ENCODE measurements at places on chromosomes 7 and 10.

DNA sequence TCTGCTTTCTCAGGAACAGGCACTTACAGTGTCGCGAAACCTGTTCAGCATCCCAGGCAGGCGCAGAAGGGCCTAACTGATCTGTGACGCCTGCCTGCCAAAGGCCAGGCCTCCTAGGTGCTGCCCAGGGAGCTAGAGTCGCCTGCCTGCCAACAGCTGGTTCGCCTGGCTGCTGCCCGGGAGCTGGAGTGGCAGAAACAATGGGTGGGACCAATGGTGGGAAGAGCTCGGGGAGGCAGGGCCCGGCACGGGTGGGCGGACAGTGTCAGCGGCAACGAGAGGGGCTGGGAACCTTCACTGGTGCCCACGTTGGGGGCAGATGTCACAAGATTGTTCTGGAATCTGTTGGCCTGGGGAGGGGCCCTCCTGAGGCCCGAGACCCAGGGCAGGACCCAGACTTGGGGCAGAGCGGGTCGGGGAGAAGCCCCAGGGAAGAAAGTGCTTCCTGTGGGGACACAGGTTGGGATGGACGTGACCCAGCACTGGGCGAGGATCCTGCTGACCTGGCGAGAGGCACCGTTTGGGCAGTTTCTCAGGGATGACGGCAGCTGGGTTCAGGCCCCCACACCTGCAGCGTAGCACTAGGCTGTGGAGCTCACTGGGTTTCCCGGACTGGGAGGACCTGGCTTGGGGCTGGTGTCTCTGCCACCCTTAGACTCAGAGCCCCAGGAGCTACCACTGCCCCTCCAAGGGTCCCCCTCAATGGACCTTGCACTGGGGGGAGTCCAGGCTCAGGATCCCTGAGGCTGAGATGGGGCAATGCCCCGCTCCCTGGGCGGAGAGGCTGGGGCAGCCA is 181.8 kb downstream of the ELFN1 start:
- no peak for DNase-seq

- peak; percentile 16 for DNase-seq
These were observed 880 bp downstream of the HERC4 start for GRCh38 chr10:68074031-68074774.

DNA sequence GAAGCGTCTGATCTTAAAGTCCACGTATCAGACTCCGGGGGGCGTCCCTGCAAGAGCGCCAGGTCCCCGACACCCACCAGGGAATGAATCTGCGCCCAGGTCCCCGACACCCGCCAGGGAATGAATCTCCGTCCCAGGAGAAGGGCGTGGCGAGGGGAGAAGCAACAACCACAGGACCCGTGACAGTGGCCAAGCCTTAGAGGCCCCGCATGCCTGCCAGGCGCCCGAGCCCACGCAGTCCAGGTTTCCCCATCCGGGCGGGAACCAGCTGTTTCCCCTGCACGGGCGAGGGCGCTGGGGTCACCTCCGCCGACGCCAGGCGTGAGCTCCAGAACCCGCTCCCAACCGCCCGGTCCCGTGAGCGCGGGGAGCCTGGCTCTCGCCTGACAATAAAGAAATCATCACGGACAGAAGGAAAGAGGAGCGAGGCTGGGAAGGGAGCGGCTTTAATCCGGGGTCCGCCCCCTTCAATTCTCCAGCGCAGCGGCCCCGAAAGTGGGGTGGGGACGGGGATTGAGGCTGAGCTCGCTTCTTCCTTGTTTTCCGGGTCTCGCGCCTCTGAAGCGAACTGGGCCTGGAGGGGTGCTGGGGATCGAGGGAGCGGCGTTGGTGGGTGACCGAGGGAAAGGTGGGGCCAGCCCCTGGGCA is 29.0 kb upstream of the BMS1 start:
- DNase-seq, result no peak

GRCh38 chr10:11886138-11886474 is 63.0 kb downstream of the PROSER2 start:
- DNase-seq, result no peak

DNA sequence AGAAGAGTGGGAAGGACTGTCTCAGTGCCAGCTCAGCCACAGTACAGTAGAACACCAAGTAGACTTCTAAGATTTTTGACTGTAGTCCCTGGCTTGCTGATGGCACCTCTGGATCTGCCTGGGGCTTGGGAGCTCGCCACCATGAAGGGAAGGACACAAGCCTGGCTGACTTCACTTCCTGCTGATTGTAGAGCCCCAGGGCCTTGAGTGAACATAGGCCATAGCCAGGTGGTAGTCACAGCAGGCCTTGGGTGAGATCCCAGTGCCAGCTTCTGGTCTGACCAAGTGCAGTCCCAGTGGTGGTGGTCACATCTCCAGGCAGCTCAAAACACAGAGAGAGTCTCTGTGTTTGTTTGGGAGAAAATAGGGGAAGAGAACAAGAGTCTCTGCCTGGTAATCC is 57.6 kb upstream of the HBP1 start:
- no peak for DNase-seq

- DNase-seq, result no peak
These were observed 248.0 kb upstream of the NPY start for GRCh38 chr7:24036033-24036412.

DNA sequence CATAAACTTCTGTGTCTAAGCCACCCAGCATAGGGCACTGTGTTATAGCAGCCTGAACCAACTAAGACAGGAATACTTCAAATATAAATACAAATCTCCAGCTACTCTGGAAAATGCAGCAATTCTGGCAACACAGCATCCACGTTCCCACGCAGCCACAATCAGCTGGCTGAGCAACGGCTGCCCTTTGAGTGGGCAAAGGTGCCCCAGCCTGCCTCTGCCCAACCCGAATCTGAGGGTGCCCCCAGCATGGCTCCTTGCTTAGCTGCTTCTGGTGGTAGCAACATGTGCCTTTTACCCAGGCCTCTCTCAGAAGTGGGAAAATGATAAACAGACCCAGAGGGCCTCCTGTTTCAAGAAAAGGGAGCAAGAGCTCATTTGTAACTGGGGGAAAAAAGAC is 12.0 kb downstream of the DRGX start:
- no peak for DNase-seq

DNA sequence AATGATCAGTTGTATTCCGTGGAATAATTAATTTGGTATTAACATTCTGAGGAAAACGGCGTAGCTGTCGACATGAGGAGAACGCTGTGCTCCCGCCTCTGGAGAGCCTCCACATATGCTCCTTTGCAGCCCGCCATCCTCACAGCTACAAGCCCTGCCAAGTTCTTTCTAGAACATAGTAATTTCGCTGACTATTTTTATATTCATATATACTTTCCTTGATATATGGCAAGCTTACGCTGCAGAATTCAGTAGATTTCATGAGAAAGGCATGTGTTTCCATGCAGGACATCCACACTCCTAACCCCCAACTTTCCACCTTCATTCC is 45.2 kb downstream of the TBXAS1 start:
- no peak for DNase-seq

DNA sequence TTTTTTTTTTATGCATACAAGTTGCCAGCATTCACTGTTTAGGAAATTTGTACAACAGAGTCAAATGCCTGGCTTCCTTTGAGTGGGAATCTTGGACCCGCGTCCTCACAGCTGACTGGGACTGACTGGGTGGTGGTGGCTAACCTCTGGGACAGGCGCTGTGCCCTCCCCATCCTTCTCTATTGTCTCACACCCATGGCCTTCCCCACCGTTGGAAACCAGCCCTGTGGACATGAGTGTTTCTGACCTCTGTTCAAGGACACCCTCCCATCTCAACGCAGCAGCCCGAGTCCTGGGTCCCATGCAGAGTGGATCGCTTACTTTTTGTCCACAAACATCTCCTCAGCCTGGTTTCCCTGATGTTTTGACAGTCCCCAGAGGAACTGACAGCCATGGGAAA is 125.1 kb upstream of the PPIF start:
- DNase-seq, result no peak

- no peak for DNase-seq
These were observed 280.6 kb upstream of the ETV1 start for GRCh38 chr7:14270099-14270498.

GRCh38 chr10:49594594-49594993 is 15.5 kb upstream of the SLC18A3 start:
- peak; percentile 36 for DNase-seq

DNA sequence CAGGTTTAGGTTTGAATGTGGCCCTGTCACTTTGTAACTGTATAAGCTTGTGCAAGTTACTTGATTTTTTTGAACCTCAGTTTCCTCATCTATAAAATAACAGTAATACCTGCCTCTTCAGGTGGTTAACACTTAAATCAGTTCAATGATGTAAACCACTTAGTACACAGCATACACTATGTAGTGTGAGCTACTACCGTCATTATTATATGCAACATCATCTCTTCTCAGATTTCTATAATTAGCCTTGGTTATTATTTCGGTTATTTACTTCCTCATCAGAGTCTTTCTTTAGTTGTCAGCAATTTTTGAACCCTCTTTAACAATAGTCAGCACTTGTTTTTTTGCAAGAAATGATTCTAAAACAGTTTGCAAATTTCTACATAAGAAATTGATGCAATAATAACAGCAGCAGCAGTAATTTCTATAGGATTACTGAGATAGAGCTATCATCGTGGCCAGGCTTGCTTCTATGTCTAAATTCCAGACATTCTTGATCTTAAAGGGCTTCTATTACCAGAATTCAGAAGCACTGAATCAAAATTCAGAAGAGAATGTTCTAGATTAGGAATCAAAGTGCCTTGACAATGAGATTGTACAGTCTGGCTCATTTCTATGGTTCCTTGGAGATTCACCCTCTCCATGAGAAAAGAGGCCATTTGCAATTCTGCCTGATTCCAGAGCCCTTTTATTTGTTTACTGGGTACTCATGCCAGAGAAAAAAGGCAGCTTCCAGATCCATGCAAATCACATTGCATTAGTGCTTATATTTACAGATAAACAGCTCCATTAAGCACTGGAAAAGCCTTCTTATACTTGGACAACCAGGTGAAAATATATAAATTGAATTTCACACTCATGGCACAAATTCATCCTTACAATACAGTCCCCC is 25.0 kb upstream of the WDR11 start:
- no peak for DNase-seq

- DNase-seq, result no peak
These were observed 30.8 kb upstream of the CRYGN start for GRCh38 chr7:151470711-151471110.

- no peak for DNase-seq
These were observed 163.9 kb downstream of the USP6NL start for GRCh38 chr10:11447586-11447985.

- DNase-seq, result no peak
These were observed 41.0 kb downstream of the LCOR start for GRCh38 chr10:96873086-96873485.

DNA sequence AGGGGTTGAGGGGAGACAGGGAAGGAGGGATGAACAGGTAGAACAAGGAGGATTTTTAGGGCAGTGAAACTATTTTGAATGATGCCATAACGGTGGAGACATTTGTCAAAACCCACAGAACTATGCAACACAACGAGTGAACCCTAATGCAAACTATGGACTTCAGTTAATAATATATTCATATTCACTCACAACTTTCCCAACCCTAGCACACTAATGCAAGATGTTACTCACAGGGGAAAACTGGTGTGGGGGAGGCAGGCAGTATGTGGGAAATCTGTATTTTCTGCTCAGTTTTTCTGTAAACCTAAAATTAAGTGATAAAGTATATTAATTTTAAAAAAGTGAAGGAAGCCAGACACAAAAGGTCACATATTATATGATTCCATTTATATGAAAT is 17.3 kb downstream of the GNA12 start:
- no peak for DNase-seq

DNA sequence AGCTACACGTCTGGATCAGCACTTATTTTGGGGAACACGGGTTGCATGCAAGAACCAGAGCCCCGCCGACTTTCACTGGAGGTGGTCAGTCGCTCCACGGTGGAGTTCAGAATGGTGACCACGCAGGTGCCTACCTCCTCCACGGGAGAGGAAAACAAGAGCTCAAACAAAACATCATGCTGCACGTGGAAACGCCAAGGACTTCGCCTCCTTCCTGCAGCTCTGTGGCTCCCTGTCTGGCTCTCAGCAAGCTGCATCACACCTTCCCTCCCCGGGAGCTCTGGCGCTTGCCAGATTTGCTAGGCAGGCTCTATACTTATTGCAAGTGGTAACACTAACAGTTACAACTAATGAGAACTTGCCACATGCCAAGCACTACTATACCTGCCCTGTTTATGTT is 26.0 kb downstream of the GSDME start:
- no peak for DNase-seq

DNA sequence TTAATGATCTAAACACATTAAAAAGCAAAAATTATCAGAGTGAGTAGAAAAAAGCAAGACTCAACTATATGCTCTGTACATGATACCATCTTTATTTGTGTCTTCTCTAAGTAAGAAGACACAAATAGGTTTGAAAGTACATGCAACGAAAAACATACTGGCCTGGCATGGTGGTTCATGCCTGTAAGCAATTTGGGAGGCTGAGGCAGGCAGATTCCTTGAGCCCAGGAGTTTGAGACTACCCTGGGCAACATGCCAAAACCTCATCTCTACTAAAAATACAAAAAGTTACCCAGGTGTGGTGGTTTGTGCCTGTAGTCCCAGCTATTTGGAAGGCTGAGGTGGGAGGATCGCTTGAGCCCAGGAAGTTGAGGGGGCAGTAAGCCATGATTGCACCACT is 78.1 kb upstream of the TOMM7 start:
- no peak for DNase-seq

DNA sequence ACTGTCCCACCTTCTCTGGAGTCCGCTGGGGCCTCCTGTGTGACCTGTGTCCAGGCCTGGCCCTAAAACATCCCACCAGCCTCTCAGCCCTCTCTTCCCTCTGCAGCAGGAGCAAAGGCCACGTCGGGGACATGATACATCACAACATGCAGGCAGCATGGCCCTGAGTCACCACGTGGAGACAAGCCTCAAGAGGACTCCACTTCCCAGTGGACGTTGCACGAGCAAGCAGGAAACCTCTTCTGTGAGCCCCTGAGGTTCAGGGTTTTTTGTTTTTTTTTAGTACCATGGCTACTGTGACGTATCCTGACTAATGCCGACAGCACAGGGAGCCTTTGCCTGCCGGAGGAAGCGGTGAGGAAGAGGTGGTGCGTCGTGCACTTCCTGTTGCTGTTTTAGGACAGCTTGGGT is 165.9 kb downstream of the DNAJB6 start:
- no peak for DNase-seq

- no peak for DNase-seq
These were observed 88.9 kb upstream of the GTF2I start for GRCh38 chr7:74568658-74569057.

DNA sequence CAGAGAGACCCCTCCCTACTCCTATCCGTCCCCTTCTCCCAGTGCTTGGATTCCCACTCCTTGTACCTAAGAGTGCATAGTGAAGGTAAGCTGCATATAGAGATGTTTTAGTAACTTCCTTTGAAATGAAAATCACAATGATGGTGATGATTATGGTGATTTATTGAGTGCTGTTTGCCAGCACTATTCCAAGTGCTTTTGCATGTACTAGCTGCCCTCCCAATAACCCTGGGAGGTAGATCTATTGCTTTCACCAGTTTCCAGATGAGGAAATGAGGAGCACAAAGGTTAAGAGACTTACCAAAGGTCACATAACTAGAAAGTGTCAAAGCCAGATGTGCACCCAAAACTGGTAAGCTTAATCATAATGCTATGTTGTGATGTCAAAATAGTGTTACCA is 80.4 kb upstream of the NEUROD6 start:
- no peak for DNase-seq
